ENCODE measurements at places on chromosomes 3 and 15.

GRCh38 chr3:134874737-134875413 lies 79.8 kb downstream of the EPHB1 start:
- DNase-seq: no peak

GRCh38 chr3:182323898-182324297 lies 469.4 kb upstream of the ATP11B start:
- no peak for DNase-seq

GRCh38 chr3:4245671-4246070 lies 57.5 kb upstream of the SETMAR start:
- no peak for DNase-seq

GRCh38 chr3:186930641-186931531 lies 560 bp downstream of the ST6GAL1 start:
- peak; percentile 55 for DNase-seq

DNA sequence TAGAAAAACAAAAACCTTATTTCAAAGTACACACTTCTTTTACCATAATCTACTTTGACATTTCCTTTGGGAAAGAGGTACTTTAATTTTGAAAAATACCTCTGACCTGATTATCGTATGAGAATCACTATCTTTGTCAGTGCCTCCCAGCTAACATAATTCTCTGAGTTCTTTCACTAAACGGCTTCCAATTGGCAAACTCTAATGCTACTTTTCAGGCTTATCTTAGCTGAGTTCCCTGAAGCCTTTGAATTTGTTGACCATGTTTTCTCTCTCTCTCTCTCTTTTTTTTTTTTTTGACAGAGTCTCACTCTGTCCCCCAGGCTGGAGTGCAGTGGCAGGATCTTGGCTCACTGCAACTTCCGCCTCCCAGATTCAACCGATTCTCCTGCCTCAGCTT lies 312.8 kb downstream of the ZPLD1 start:
- DNase-seq: no peak

- DNase-seq: no peak
Observed at GRCh38 chr15:79408041-79408440, 24.1 kb upstream of the MINAR1 start.
